ENCODE measurements at places on chromosomes 12 and 14. TPM values are rescaled to one million over a fixed set of nuclear protein-coding genes. Genes with fewer than 3 reads are reported as not detected.

Gene RNASE3
- not detected for total RNA-seq

Gene SIX1
- 0.53 TPM for total RNA-seq

DNA sequence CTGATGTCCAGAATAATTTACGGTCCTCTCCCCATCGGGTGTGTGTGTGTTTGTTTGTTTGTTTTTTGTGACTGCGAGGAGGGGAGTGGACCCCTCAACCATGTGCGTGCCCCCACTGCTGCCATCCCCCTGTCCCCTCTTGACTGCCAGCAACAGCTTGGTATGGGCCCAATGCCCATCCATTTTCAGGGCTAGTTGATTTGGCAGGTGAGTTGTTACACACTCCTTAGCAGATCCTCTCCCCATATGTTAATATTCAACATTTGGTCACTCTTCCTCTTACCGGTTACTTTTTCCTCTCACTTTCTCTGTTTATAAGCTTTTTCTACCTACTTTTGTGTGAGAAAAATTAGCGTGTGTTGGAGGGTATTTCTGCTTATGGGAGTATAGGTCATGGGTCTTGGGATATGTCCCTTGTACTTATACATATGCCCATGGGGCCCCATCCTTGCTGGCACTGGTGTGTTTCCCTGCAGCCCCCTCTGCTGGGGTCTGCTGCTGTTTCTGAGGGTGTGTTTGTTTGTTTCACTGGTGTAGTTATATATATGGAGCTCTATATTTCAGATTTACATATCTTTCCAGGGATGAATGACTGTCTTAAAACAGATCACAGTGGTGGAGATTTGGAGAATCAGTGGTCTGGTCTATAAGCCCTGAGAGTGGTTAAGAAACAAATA is 33.8 kb downstream of the ZFHX2 start:
- no peak for DNase-seq

- no peak for DNase-seq
Measured at GRCh38 chr12:66644151-66644550, 34.7 kb downstream of the GRIP1 start.

GRCh38 chr14:76727384-76727783 is 33.9 kb upstream of the VASH1 start:
- no peak for DNase-seq

DNA sequence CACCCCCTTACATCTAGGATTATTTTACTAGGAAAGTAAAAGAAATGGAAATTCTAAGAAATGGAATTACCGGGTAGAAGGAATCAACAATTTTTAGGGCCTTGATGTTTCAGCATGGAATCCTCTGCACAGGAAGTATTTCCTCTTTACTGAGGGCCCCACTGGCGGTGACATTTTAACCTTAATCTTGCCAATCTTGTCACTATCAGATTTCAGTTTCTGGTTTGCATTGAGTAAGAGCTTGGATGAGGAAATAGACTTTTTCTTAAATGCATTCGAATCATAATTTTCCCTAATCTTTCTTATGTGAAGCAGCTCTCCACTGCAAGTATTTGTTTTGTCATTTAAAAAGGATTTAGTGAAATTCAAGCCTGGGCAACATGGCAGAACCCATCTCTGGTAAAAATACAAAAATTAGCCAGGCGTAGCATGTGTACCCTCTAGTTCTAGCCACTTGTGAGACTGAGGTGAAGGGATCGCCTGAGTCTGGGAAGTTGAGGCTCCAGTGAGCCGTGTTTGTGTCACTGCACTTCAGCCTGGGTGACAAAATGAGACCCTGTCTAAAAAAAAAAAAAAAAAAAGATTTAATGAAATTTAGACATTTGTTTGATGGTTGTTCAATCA is 40.7 kb downstream of the TPCN1 start:
- DNase-seq = no peak

DNA sequence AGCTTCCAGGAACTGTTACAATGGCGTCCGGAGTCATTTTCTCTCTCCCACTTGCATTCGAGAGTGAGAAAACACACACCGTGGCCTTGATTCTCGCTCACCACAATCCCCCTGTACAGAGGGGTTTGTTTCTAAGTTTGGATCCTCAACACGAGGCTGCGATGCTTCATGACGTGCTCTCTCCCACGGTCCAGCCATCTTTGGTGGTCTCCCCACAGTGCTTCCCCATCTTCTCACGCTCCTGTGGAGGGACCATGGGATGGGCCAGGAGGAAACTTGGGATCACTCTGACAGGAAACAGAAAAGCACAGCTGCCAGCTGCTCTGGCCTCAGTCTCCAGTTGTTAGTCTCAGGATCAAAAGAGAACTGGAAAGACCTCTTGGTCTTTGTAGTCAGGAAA is 28.1 kb downstream of the OR10P1 start:
- DNase-seq = no peak

DNA sequence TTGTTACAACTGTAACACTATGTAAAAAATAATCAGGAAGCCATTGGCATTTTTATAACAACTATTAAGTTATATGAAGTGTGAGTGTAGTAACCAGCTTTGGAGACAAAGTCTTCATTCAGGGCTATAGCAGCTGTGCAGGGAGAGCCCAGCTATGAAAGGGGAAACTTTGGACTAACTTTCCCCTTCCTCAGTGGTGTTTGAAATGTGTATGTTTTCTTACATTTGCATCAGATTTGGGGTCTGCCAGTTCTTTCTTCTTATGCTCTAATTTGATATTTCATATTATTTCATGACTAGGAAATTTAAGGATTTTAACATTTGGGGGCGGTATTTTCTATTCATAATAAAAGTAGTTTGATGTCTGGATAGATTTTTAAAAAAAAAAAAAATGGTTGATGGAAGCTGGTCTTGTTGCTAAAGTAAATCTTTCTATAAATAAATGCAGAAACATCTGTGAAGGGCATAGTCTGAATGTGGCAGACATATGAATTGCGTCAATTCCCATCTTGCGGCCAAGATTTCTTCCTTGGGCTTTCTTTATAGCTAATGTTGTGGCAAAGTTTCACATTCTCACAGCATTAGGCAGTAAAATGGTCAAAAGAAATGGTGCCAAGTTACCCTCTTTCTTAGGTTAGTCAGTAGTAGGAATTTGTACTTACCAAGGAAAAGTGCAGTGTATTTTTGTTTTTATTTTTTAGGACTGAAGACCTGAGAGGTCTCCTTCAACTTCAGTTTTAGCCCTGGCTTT is 35.6 kb downstream of the RASSF8 start:
- no peak for DNase-seq

GRCh38 chr12:1797011-1797901 is 23.1 kb upstream of the LRTM2 start:
- DNase-seq = peak; percentile 29

DNA sequence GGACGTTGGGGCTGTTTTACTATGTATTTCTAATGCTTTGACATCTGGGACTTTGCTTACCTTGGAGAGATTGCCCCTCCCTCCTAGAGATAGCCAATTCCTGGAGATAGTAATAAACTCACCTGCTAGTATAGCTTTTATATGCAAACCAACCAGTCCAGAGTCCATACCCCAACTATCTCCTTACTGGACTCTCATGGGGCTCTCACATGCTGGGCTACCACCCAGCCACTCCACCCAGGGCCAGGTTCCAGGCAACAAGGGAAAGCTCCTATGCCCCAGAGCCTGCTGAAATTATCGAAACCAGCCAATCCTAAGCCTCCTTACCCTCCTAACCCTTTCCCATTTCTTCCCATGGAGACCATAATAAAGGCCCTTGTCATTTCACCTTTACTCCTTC is 25.5 kb upstream of the MGP start:
- DNase-seq = no peak

DNA sequence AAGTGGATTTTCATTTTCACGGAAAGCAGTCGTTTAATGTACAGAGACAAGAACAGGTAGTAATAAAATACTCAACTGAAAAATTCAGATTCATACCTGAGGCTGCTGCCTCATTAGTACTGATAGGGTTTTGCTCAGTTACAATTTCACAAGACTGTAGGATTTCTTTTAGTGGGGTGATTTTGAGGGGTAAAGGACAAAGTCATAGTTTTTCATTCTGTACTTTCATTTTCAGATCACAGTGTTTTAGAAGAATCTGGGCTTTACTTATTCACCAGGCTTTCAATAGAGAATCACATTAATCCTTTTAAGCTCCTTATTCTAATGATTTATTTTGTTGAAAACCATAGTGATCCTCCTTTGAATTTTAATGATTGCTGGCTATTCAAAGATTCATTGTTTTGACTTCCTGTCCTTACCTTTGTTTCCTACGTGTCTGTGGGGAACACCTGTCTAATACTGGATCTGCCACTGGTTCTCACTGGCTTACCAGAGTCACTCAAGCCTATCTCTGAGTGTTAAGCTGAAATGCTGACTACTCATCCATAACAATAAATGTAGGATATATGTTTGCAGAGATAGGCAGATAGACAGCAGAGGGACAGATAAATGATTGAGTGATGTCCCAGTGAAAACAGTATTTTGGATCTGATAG is 243.8 kb upstream of the NPAS3 start:
- DNase-seq = no peak

All from adrenal gland (tissue), 19 donors.